ENCODE measurements at places on chromosomes 16 and 17.

DNA sequence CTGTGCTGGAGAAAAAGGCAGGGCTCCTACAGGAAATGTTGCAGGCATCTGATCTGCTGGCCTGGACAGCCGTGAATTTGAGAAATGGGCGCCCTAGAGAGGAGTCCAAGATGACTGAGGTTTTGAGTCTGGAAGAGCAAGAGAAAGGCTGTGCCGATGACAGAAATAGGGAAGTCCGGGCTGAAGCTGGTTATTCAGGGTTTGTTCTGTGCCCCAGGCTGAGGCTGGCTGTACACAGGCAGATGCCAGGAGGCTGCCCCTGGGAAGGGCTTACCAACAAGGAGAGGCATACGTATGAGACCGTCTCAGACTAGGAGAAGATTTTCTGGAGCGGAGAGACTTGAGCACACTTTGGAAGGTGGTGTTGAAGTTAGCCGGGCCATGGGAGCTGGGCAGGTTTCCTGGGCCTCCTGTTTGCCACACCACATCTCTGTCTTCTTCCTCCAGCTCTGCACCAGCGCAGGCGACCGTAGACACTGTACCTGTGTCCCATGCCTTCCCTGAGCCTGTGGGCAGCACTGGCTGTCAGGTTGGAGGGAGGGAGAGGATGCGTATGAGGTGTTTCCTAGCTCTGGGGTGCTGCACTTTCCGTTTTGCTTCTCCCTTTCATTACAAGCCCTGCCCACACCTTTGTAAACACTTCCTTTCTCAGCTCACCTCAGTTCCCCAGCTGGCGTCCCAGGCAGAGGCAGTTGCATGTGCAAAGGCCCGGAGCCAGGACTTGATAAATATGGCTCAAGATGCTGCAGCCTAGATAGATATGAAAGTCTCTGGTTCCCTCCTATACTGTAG lies 80.8 kb downstream of the SPECC1 start:
- no peak for DNase-seq

DNA sequence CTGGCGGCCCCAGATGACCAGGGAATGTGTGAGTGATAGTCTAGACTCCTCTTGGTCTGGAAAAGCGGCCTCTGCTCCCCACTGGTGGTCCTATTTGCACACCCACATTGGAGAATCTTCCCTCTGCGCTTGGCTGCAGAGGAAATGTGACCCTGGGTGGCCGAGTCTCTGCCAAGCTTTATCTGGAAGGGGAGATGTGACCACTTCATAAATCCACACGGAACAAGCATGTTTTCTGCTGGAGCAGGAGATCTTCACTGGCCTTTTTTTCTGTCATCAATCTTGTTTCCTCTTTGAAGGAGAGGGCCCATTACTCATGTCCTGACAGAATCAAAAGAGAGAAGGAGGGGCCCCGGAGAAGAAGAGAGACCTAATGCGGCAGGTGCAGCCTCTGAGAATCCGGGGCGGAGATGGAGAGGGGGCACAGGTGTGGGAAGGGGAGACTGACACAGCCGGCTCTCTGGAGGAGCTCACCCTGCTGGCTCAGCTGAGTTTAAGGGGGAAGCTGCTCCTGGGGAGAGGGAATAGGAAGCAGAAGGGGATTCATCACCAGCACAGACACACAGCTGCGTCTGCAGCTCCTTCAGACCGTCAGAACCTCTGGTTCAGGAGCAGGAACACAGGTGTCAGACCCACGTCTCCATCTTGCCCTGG lies 116.3 kb downstream of the SOX9 start:
- DNase-seq: no peak

- DNase-seq: no peak
Observed at GRCh38 chr16:85988723-85989313, 89.9 kb downstream of the IRF8 start.

DNA sequence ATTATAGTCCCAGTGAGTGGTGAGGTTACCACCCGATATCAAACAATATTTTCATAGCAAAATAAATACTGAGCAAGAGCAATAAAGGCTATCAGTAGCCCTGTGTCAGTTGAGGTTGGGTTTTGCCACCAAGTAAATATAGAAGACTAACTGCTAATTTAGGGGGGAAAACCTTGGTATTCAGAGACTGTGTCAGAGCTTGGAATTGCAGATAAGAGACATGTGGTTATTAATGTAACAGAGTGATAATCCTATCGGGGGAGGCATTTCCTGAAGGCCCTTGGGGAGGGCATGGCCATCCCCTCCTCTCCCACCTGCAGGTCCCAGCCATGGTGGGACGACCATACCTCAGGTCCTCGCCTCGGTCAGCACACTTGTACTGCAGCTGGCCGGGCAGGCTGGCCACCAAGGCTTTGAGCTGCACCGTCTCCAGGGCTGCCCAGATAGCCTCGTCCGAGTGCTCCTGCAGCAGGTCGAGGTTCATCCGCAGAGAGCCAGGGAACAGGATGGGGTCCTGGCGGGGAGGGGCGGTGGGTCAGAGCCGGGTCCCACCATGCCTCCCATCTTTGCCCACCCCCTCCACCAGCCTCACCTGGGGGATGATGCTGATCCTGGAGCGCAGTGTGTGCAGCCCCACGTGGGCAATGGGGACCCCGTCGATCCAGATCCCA lies 68.9 kb downstream of the ABCC6 start:
- DNase-seq: no peak

- DNase-seq: no peak
Observed at GRCh38 chr16:51272420-51272819, 121.3 kb upstream of the SALL1 start.

- no peak for DNase-seq
Observed at GRCh38 chr17:74011966-74012365, 191.5 kb upstream of the RPL38 start.

All from HFFc6 (cell line).